ENCODE measurements at places on chromosomes 1 and 21. TPM values are rescaled to one million over a fixed set of nuclear protein-coding genes. Genes with fewer than 3 reads are reported as not detected.

The OR2G6 gene
- not detected for total RNA-seq

DNA sequence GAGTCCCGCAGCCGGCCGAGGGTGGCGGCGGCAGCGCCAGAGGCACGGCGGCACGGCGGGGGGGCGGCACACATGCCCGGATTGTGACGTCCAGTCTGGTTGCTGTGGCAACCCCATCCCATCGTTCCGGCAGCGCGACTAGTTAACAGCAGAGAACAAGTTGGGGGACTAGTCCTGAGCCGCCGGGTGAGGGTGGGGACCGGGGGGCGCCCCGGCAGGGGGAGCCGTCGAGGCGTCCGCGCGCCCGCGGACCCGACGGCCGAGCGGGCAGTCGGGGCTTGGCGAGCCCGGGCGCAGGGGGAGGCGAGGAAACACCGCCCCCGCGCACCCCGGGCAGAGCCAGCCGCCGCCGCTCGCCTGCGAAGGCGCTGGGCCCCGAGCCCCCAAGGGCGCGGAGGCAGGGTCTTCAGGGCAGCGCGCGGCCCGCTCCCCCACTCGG lies at the start of gene CHD5:
TSS of gene CHD5 (minus strand) at position 54 of the 439 bp plus-strand sequence. CDS start 298 bp downstream, outside the sequence.
- peaks cover 18% of the 10 kb centered on the region for H3K4me1 ChIP-seq
- no peak for DNase-seq
- H3K27me3 ChIP-seq: peaks cover 39% of the 10 kb centered on the region
- H3K27ac ChIP-seq: no peak within 1 kb of the TSS
- no peak within 1 kb of the TSS for H3K4me3 ChIP-seq
- H3K36me3 ChIP-seq: peaks cover 11% of the 10 kb centered on the region

DNA sequence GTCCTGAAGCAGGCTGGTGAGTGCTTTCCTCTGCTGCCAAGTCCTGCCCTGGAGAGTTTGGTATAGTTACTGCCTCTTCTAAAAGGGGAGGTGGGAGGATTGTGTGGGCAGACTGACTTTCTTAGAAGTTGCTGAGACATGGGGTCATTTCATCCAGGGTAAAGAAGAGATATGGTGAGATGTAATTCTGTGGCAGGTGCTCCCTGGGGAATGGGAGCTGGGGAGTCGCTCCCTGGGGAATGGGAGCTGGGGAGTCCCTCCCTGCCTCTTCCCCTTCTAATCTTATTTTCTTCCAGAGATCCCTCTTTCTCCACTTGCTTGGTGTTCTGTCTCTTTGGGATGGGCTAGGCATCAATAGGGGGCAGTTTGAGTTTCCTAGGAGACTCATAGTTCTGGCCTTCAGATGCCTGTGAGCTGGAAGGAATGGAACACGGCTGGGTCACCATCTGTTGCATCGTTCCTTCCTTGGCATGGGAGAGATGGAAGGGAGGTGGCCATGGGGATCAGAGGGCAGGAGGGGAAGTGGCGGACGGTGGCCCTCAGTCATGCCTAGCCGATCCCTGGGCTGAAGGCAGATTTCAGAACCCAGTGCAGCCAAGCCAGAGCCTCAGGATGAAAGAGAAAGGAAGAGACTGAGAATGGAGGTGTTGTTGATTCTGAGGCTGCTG lies 59.0 kb downstream of the NFASC start:
- no peak overlapping the region for H3K4me3 ChIP-seq
- no peaks in the 10 kb centered on the region for H3K4me1 ChIP-seq
- H3K27ac ChIP-seq: no peak overlapping the region
- peak; percentile 12 for DNase-seq
- no peaks in the 10 kb centered on the region for H3K36me3 ChIP-seq

DNA sequence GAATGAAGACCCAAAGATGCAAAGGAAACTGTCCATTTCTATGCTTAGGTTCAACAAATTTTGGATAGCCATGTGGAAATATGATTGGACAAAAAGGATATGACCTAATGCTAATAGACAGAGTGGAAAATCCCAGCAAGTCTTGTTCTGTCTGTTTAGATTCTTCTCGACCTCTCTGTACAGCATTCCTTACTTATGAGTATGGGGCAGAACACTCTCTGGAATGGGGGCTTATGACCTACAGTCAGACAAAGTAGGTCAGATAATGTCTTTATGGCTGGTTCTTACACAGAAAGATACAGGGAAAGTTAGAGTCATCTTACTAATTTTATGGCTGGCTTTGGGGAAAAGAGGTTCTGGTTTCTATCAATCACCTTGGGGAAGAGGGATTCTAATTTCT lies 2.8 kb downstream of the GCSAML start:
- DNase-seq: no peak
- no peak overlapping the region for H3K27ac ChIP-seq
- H3K4me3 ChIP-seq: no peak overlapping the region
- H3K27me3 ChIP-seq: peaks cover 10% of the 10 kb centered on the region
- H3K4me1 ChIP-seq: peaks cover 5% of the 10 kb centered on the region
